ENCODE measurements at places on chromosomes 7 and 10.

DNA sequence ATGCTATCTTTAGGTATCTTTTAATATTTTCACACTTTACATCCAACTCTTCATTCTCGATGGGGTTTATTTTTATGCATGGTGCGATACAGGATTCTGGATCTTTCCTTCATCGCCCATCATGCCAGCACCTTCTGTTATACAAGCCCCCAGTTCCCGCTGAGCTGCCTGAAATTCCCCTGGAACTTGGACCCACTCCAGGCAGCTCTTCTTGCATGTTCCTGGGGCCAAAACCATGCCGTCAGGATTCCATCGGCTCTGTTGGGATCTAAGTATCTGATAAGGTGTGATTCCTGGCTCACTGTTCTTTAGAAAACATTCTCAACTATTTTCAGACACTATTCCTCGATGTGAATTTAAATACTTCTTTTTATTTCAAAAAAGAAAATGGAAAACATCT, 40.5 kb upstream of the PPP2R2D start:
- no peak for DNase-seq

DNA sequence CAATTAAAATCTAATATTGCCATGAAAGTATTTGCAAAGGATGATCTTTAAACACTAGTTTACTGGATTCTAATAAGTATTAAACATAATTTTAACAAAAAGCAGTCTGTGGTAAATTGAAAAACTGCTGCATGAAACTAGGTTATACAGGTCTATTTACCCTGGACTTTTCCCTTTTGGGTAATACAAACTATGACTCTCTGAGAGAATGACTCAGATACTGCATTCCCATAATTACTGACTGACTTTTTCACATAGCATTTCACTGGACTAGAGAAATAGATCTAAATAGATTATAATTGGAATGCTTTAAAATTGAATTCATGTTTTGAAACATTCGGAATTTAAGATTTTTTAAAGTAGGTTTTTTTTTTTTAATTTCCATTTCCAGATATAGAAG, 395.7 kb downstream of the THSD7A start:
- DNase-seq: no peak

DNA sequence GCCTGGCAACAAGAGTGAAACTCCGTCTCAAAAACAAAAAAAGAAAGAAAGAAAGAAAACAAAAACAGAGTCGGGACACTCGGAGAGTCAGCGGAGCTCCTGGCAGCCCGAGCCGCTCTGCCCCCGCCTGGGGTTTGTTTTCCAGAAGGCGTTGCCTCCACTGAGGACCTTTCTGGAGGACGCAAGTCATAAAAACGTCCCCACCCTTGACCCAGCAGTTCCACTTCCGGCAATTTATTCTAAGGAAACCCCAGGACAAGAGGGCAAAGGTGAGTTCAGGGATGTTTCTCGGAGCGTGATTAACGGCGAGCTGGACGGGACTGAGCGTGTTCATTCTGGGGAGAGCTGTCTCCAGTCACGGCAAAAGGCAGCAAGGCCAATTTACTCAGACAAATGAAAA, 27.0 kb upstream of the SUN1 start:
- DNase-seq: peak; percentile 85

DNA sequence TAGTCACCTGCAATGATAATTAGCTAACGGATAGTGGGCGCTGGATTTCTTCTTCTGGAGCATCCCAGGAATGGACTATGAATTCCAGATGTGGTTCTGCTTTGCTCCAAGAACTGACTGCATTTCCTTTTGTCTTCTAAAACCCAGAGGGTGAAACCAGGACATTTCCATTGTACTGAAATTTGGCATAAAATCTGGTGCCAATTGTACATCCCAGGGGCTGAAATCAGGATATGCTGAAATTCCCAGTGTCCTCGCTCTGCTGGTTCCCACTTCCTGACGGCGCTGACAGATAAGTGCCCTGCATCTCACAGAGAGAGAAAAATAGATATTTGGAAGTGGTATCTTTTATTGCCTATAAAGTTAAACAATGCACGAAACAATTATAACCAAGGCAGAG, 31.9 kb downstream of the RBM20 start:
- no peak for DNase-seq

DNA sequence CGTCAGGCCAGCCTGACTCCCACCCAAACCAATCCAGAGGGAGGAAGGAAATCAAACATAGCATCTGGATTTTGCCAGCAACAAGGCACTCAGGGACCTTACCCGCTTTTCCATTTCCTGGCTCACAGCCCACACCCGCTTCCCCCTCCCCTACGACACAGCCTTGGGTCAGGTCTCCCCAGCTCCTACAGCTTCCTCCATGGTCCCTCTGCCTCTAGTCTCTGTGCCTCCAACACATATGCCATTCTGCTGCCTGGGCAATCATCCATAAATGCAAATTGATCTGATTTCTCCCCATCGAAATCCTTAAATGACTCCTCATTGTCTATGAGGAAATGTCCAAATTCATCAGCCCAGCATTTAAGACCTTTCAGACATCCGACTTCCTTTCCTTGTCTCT, 53.2 kb upstream of the CUX1 start:
- no peak for DNase-seq

GRCh38 chr10:124602646-124603365, 141.2 kb downstream of the LHPP start:
- no peak for DNase-seq

Data from HuH-7 (cell line).